Stimulated activated CD4-positive, alpha-beta T cell treated with anti-CD3 and anti-CD28 coated beads, Interleukin-1b, Interleukin-23, amount 100 ng/mL, for 1 hour (primary cell): ENCODE measurements at places on chromosomes 7 and 10.
A peak's percentile ranks its signal among the peaks of the same experiment; 100 is the strongest.

DNA sequence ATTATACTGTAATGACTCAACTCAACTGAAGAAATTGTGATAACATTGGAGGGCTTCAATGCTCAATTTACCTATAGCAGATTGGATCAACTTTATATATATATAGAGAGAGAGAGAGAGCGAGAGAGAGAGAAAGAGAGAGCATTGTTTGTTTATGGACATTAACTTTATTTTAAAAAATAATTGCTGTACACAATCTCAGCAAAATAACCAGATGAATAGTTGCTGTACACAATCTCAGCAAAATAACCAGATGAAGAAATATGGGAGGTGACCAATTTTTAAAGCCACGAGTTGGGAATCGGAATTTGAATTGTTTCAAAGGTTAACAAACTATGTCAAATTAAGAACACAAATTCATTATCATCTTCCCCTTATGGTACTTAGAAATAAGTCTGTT lies 319.9 kb downstream of the NXPH1 start:
- no peak for DNase-seq

- DNase-seq: no peak
These were observed 18.6 kb downstream of the WDR37 start for GRCh38 chr10:1074748-1075308.

DNA sequence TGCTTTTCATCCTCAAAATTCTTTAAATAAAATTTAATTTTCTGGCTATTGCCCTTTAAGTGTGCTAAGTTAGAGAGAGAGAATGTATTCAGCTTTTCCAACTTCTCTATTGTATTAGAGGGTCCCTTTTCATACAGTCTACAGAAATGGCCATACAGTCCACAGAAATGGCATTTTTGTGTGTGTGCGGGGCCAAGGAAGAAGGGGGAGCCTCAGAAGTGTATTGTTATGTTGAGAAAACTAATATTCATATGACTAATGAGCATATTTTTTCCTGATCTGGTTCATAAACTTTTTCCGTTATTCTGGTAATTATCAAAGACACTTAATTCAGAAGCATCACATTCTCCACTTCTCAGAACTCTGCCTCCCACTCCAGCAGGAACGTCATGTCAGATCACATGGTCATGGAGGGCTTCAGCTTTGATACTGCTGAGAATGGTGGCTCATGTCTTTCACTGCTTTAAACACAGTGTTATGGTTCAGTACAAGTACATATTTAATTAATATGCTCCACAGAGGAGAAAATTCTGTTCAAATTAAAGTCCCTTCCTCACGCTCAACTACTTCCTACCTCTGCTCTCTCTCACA lies 37.1 kb downstream of the ELMO1 start:
- no peak for DNase-seq

- DNase-seq: no peak
These were observed 6.6 kb upstream of the HNRNPF start for GRCh38 chr10:43415544-43415943.

DNA sequence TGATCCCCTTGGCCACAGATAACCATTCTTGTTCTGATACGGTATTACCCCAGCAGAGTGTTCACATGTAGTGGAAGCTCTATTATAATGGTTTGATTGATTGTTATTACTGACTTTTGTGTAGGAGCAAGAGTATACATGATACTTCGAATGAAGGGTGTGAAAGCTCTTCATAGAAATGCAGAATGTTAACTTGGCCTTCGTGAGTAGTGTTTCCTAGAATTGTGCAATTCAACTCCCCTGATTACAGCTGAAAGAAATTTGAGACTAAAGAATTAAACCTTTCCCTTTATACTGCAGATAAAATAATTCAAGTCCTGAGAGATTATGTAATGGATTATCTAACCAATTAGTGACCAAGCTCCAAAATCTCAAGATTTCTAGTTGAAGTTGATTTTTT lies 38.2 kb downstream of the MKLN1 start:
- no peak for DNase-seq

GRCh38 chr10:23448802-23449570 lies 10.1 kb downstream of the OTUD1 start:
- DNase-seq: no peak

GRCh38 chr10:35359873-35360272 lies 23.6 kb downstream of the CCNY start:
- DNase-seq: no peak

- DNase-seq: no peak
These were observed 564.6 kb downstream of the GALNT17 start for GRCh38 chr7:71696511-71696910.

GRCh38 chr10:97243836-97244235 lies 48.6 kb downstream of the ARHGAP19 start:
- DNase-seq: no peak

GRCh38 chr7:11665357-11665756 lies 166.6 kb downstream of the THSD7A start:
- no peak for DNase-seq

GRCh38 chr10:72740528-72740927 lies 48.6 kb downstream of the MCU start:
- no peak for DNase-seq

DNA sequence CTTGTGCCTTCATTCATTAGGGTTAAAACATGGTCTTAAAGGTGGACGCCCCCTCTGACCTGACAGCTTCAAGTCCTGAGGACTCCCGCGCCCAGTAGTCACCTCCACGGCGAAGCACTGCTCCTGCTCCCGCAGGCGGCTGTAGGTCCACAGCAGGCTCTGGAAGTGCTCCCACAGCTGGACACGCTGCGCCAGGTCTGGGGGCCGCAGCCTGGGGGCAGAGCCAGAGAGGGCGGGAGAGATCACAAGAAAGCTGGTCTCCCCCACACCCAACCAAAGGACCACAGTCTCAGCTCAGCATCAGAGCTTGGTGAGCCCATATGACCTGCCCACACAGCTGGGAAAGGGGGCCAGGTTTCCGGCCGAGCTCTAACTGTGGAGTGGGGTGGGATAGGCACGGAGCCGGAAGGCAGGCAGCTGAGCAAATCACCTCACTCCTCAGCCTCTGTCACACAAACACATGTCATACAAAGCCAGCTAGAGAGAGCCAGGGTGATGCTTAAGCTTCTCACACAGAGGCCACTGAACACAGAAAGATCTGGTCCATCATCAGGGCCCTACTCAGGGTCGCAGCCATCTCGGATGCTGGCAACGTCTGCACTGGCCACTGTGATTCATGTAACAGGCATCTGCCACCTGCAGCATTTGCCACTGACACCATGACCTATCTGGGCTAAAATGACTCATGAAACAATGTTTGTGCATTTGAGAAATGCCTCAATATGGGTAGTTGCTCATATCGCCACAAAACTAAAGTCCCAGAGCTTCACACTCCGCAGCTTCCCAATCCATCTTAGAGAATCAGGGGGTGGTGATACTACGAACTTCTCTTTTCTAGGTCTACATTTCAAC lies 12.6 kb downstream of the HPS1 start:
- DNase-seq: no peak

DNA sequence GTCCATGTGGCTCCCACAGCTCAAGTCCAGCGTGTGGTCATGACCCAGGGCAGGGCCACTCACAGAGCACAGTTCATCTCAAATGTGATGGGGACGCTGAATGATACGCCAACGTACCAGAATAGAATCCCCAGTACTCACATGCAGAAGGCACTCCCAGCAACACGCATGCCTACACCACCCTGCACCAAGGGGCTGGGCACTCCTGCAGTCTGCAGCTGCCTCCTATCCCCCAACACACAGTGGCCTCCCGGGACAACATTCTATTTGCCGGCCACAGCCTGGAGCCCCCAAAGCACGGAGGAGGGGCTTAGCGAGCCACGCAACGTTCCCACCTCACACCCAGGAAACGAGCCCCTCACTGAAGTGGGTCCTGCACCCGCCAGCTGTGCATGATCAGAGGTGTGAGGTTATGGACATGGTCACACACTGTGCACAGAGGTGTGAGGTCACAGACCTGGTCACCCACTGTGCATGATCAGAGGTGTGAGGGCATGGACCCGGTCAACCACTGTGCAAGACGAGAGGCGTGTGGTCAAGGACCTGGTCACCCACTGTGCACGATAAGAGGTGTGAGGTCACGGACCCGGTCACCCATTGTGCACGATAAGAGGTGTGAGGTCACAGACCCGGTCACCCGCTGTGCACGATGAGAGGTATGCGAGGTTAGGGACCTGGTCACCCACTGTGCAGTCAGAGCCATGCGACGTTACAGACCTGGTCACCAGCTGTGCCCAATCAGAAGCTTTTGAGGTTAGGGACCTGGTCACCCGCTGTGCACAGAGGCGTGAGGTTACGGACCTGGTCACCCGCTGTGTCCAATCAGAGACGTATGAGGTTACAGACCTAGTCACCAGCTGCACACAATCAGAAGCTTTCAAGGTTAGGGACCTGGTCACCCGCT lies 182.8 kb downstream of the DIP2C start:
- DNase-seq: no peak

DNA sequence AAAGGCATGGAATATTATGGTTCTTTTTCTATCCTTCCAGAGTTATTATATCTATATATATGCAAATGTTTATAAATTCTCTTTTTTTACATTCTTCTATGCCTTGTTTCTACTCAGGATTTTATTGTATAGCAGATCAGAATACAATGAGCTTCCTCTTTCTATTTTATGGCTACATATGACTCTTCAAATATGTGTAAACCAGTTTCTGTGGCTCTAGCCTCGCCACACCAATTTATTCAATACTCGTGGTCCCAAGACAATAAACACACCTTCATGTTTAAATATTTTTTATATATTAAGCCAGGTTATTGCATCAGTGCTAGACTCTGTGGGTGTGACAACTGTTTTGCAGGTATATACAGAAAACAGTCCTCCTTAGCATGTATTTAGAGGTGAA lies 237.5 kb upstream of the MKLN1 start:
- no peak for DNase-seq

- no peak for DNase-seq
These were observed 90.6 kb downstream of the ARHGAP12 start for GRCh38 chr10:31838065-31838464.

DNA sequence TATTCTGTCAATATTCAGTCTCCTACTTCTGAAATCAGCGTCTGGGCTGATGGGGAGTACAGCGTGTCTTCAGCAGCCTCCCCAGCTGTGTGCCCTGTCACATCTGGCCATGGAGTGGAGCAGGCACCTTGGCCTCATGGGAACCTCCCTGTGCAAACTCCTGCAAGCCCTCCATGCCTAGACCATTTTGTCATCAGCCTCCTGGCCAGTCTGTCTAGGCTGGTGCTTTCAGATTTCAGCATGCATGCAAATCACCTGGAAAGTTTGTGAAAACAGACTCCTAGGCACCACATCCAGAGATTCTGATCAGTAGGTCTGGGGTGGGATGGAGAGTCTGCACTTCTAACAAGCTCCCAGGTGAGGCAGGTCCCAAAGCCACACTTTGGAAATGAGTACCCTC lies 26.2 kb upstream of the CCSER2 start:
- no peak for DNase-seq

DNA sequence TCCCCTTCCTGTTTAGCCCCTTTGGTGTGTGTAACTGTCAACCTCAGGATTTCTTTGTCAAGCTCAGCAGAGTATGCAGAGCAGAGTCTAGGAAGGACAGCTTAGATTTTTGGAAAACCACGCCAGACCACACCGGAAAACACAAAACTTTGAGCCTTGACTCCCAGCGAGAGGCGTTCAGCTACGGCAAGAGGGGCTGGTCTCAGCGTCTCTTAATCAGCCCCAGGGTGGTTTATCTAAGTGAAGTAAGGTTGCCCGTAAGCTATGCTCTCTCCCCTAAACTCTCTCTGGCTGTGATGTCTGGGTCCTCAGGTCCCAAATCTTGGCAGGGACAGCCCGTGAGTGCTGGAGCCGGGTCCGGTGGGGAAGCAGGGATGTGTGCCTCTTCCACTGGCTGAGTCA lies 230.9 kb downstream of the KLF6 start:
- DNase-seq: no peak

- DNase-seq: no peak
These were observed 17.4 kb downstream of the RGS10 start for GRCh38 chr10:119525116-119525515.

DNA sequence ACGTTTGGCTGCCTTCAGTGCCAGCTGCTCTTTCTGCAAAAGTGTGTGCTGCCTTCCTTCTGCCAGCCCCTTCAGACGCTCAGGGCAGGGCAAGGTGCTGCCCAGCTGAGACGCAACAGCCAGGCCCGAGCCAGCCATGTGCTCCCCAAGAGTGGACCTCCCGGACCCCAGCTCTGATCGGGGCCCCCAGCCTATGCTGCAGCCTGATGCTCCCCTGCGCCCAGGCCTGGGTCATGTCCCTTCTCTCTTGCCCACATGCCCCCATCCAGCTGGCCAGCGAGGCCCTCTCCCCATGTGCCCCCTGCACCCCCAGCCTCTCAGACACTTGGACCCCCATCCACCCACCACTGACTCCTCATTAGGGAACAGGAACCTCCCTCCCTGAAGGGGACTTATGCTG lies 17.8 kb downstream of the WDR86 start:
- no peak for DNase-seq

GRCh38 chr7:30740417-30741181 lies 11.3 kb upstream of the INMT start:
- DNase-seq: peak; percentile 44

GRCh38 chr7:106515321-106515720 lies 145.6 kb downstream of the CCDC71L start:
- DNase-seq: no peak

DNA sequence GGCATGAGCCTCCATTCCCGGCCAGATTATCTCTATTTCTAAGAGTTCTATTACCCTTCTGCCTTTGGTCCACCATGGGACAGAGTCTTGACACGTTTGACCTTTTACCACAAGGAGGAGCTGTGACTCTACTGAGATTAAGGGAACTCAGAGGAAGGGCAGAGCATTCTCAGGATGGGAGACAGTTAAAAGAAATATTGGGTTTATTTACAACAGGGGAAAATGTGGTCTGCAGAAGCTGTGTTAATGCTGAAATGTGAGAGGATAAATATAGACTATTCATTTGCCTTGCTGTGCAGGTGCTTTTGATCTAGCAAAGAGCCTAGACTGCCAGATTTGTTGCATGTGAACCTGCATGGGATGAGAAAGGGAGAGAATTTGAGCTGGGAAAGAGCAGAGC lies 45.8 kb upstream of the PRSS58 start:
- no peak for DNase-seq

DNA sequence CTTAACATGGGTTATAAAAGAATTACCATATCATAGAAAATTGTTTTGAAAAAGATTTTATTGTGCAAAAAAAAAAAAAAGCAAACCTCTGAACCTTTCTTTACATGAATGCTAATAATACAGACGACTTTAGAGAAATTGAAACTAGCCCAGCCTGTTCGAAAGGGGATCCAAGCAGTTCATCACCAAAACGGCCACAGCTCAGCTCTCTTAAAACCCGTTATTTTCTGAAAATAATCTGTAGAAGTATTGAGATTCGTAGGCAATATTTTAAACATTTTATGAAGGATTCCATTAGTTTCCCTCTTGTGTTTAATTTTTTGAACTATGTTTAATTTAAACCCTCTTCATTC lies 9.9 kb upstream of the GSAP start:
- DNase-seq: no peak

DNA sequence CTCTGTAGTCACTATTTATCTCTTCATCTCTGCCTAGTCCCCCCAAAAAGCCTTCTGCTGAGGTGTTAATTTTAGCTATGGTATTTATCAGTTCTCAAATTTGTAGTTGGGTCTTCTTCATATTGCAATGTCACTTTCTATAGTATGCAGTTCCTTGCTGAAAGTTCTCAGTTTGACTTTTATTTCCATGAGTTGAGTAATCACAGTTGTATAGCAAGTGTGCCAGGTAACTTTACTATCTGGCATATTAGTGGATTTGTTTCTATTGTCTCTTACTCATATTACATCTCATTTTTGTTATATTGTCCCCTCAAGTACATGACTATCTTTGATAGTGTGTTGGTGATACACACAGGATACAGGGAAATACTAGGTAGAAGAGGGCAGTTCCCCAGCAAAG lies 152.8 kb downstream of the CUBN start:
- DNase-seq: no peak

- DNase-seq: no peak
These were observed 108.7 kb upstream of the INSIG1 start for GRCh38 chr7:155188821-155189581.
